ENCODE measurements at places on chromosomes 12 and 14.

DNA sequence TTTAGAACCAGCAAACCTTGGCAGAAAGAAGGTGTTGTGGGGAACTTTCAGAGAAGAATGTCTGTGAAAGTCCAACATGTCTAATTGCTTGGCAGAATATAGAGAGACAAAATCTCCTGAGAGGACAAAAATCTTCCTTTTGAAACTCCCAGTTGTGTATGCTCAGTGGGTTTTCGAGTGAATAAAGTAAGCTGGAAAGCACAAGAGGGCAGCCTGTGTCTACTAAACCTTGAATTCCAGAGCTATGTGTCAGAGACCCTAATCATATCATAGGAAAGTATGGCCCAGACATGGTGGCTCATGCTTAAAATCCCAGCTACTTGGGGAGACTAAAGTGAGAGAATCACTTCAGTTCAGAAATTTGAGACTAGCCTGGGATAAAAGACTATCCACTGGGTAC lies 661.2 kb downstream of the SLC16A7 start:
- no peak for DNase-seq

- no peak for DNase-seq
Measured at GRCh38 chr12:11633968-11634367, 15.5 kb upstream of the ETV6 start.

GRCh38 chr14:69137416-69137815 lies 15.5 kb downstream of the DCAF5 start:
- DNase-seq, result no peak

GRCh38 chr12:56079723-56080555 lies at the start of gene ERBB3:
Gene ERBB3, plus strand, starts transcription at chr12:56080165. Its CDS starts 136 bp downstream, at chr12:56080301.
- peak; percentile 28 for DNase-seq

- no peak for DNase-seq
Measured at GRCh38 chr12:44779766-44780165, 96.3 kb downstream of the NELL2 start.

- DNase-seq, result no peak
Measured at GRCh38 chr14:100428727-100429126, 105.6 kb downstream of the SLC25A47 start.

- DNase-seq, result no peak
Measured at GRCh38 chr12:94832780-94833681, 170.5 kb downstream of the NDUFA12 start.

GRCh38 chr14:70441641-70442040 lies 10.3 kb upstream of the ADAM21 start:
- DNase-seq, result no peak

DNA sequence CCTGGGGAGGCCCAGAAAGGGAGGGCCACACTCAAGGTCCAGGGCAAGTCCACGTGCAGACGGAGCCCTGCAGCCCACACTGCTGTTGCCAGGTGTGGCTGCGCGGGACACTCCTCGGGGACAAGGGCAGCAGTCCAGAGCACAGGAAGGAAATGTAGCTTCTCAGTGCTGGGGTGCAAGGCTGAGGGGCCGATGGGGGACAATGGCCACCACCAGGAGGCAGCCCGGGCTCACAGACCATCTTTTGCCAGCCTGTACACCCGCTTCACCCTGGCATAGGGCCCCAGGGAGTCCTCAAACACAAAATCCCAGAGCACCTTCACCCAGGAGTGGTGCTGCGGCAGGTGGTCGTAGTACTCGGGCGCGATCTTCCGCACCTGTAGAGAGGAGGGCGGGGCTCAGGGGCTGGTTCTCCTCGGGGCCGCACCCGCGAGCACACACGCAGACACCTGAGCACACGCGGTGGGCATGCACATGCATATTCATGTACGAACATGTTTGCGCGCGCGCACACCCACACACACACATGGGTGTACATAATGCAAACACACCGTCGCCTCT lies 12.8 kb downstream of the DEGS2 start:
- no peak for DNase-seq

- DNase-seq, result peak; percentile 85
Measured at GRCh38 chr12:100266585-100266834, 369 bp downstream of the DEPDC4 start.

GRCh38 chr12:51759175-51759574 lies 89.3 kb downstream of the FIGNL2 start:
- no peak for DNase-seq

- no peak for DNase-seq
Measured at GRCh38 chr12:48021485-48022179, 17.4 kb upstream of the COL2A1 start.

DNA sequence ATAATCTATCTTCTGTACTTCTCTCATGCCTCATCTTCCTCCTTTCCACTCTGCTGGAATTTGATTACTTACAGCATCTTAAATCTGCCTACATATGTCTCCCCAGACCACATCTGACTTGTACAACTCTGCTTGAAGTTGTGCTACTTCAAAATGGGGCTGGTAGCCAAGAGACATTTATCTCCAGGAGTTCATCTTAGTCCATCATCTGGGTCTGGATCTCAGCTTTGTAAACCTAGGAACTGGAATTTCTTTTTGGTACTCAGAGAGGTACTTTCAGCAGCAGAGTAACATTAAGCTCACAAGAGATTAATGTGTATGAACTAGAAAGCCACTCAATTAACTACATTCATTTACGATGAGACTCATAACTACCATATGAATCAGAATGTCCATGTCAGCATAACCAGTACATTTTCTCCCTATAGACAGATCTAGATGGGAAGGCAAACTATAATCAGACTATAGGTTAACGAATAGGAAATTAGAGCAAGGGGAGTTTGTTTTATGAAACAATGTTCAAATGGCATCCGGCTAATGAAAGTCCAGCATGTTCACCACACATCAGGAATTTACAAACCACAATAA lies 178.8 kb downstream of the CEP128 start:
- no peak for DNase-seq

- no peak for DNase-seq
Measured at GRCh38 chr12:5027046-5027821, 16.4 kb upstream of the KCNA5 start.

GRCh38 chr12:19574601-19575000 lies 135.3 kb downstream of the AEBP2 start:
- DNase-seq, result no peak

DNA sequence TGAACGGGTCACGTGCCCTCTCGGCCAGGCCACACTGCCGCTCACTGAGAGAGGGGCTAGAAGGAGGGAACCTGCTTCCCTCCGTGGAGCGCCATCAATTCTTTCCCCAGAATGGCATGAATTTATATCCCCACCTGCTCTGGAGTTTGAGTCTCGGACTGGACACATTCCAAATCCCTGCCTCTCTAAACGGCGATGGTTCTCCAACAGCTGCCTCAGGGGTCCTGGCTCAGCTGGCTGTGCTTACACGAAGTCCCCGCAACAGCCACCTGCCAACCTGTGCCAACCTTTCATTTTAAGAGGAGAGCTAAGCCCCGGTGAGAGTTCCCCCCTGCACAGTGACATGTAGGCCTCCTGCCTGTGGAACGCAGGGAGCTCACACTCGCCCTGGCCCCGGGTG lies 73.2 kb downstream of the RIMBP2 start:
- no peak for DNase-seq

GRCh38 chr12:3101309-3102024 lies 24.3 kb downstream of the TSPAN9 start:
- no peak for DNase-seq

- DNase-seq, result peak; percentile 54
Measured at GRCh38 chr12:2641207-2641606, 153.6 kb upstream of the FKBP4 start.

DNA sequence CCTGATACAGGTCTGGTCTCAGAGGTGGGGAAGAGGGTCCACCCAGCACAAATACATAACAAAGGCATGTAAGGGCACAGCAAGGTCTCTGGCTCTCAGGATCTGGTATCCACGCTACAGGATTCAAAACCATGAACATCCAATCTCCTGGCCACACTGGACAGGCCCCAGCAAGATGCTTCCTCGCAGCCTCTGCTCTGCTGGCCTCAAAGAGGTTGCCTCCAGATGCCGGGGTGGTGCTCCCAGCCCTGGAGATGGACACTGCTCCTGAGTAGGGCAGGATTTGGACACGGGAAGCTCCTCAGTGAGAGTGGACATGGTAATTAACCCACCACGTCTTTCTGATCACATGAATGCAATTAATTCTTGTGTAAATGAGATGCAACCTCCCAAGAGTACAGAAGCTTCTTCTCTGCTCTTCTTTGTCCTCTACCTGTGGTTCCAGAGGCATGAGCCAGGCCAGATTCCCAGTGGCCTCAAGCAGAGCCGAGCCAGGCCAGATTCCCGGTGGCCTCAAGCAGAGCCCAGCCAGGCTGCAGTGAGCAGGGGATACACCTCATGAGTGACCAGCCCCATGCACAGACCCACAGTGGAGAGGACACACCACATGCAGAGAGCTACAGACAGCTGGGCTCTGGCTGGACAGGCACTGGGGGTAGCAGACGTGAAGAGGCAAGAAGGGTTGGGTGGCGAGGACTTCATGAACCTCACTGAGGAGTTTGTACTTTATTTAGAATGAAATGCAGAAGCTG lies 186.4 kb downstream of the PIWIL1 start:
- no peak for DNase-seq

DNA sequence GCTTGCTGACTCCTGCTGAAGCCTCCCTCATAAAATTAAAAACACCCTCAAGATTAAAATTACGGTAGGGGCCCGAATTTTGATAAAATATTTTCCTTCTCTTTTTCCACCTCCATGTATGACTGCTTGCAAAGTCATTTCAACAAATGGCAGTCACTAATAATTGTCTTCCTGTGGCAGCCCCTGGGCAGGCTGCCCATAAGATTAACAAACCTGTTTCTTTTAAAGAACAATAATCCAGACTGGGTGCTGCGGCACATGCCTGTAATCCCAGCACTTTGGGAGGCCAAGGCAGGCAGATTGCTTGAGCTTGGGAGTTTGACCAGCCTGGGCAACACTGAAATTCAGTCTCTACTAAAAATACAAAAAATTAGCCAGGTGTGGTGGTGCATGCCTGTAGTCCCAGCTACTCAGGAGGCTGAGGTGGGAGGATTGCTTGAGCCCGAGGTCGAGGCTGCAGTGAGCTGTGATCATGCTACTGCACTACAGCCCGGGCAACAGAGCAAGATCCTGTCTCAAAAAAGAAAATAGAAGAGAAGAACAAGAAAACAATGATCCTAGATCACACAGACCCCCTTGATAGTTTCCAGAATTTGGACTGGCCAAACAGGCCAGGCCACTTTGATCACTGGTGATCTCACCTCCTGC lies 8.7 kb downstream of the SAV1 start:
- no peak for DNase-seq

GRCh38 chr12:92488735-92489134 lies 214.1 kb upstream of the PLEKHG7 start:
- no peak for DNase-seq

DNA sequence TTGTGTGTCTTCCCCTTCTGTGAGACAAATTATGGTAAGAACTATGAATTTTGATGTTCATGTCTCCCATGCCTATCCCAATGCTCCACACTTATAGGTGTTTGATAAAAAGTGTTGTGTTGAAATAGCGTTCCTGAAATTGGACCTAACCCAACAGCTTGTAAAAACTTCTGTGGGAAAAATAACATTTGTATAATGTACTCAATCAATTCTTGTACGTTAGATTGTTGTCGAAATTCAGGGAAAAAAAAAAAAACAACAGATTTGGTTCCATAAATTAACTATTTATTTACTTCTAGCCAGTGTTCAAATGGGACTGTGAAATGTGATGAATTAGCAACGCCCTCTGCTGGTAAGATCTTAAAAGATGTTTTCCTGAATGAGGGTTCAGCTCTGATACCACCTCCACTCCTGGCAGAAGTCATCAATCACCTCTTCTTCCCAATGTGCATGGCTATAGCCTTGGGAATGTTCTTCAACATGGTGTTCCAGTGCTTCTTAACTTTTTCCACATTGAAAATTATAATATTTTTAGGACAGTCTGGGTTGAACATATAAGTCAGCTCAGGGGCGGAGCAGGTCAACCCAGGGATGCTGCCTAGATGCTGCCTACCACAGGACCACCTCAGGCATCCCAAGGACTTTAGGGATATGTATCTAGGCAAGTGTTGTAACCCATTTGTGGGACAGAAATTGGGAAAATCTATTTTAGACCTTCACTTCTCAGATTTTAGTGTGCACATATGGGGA lies 170.6 kb downstream of the OTOGL start:
- DNase-seq, result peak; percentile 15

- peak; percentile 4 for DNase-seq
Measured at GRCh38 chr14:75196468-75196867, 20.1 kb upstream of the TMED10 start.

DNA sequence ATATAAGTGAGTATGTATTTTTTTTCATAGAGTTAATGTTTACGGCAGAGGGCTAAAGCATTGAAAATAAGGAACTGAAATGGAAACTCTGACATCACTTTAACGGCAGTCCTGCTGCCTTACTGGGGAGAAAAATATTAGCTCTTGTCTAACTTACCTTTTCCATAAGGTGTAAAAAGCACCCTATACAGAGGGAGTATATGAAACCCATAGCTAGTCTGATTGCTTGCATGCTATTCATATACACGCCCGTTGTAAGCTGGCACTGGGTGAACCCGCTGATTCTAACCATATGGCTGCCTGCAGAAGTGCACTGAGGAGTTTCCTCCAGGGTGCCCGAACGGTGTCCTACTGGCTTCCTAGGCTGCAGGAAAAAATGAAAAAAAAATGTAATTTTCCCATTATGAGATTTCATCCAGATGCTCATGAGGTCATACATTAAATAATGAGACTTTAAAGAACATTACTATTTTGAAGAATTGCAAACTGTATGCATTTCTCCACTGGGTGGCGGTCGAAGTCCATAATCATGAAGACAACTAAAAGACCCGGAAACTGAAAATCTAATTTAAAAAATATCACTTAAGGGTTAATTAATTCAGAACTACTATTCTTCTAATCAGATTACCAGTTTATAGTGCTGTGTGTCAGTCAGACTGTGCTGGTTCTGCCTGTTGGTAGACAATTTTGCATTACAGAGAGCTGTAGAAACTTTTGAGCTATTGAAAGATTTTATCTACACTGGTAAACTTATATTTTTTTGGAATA lies 144.7 kb downstream of the ALX1 start:
- peak; percentile 32 for DNase-seq

- DNase-seq, result no peak
Measured at GRCh38 chr12:108400056-108400455, 60.9 kb upstream of the CMKLR1 start.

DNA sequence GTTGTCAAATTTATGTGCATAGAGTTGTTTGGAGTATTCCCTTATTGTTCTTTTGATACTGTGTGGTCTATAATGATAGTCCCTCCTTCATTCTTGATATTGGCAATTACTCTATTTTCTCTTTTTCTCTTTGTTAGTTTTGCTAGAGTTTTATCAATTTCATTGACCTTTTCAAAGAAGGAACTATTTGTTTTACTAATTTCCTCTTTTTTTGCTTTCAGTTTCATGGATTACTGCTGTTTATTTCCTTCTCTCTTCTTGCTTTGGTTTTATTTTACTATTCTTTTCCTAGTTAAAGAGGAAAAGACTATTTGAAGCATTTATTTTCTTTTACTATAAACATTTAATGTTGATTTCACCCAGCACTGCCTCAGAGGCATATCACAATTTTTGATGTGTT lies 250.9 kb upstream of the PELI2 start:
- DNase-seq, result no peak
